Hippocampal formation (tissue), 2 donors: ENCODE measurements at places on chromosomes 11 and 22.

DNA sequence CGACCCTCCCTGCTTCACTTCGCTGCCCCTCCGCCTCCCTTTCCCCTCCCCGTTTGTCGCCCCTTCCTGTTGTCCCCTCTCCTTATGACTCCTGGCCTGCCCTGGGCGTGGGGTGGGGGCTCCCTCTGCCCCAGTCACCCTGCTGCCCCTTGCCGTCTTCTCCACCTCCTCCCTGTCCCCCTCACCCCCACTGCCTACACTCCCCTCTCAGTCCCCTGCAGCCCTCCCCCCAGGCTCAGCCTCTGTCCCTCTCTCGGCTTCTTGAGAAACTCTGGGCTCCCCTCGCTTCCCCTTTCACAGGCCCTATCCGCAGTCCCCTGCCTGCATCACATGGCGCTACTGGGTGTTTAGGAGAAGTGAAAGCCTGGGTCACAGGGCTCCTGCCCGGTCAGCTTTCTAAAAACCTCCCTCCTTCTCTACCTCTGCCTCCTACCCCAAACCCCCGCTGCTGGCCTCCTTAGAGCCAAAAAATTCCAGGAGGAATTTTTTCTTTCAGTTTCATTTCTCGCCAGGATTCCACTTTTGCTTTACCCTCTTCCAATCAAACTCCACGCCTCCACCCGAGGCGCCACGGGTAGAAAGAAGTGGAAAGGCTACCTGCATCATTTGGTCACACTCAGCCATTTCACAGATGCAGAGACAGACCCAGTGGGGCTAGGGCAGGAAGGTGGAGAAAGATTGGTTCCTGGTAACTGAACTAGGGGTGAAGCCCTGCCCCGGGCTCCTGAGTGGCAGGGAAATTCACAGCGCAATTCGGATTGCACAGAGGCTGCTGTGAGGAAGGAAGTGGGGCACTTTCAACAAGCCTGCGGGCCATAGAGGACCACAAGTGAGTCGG, at the start of gene SLC15A3:
Gene SLC15A3 (minus strand): TSS at position 273 of the 838 bp plus-strand sequence. CDS start 625 bp downstream, outside the sequence.
- peak; percentile 38 for DNase-seq

- DNase-seq = no peak
Measured at GRCh38 chr11:66728693-66729385, at the start of gene SPTBN2. Gene SPTBN2, minus strand, starts transcription at chr11:66729216. Its CDS starts 7,976 bp downstream, at chr11:66721240.

- no peak for DNase-seq
Measured at GRCh38 chr11:898540-899190, 11.9 kb downstream of the CHID1 start.

- DNase-seq = no peak
Measured at GRCh38 chr22:34897126-34897525, 168.8 kb upstream of the ISX start.

DNA sequence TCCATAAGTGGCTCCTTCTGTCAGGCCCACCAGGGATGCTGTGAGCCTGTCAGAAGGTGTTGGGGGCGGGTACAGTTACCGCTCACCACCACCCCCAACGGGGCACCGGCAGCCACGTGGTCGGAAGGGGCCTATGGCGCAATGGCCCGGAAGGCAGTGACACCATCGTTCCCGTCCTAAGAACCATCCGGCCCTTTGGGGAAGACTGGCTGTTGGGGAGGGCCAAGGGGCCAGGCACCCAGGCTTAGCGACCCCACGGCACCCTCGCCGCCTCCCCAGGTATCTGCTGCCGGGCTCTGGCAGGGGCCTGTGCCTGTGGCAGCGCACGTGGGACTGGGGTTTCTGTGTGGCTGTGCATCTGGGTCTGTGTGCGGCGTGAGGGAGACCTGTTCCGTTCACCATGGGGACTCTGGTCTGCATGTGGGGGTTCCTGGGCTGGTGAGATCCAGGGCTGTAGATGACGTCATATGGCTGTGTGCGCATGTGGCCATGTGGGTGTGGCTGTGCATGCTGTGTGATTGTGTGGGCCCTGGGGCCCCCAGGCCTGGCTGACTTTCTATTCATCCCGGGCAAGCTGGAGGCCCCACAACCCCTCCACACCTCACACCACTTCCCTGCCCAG, 717 bp downstream of the OSM start:
- DNase-seq = no peak

- peak; percentile 48 for DNase-seq
Measured at GRCh38 chr11:75140269-75141138, 10.4 kb upstream of the SLCO2B1 start.
